ENCODE measurements at places on chromosomes 7 and 10.

DNA sequence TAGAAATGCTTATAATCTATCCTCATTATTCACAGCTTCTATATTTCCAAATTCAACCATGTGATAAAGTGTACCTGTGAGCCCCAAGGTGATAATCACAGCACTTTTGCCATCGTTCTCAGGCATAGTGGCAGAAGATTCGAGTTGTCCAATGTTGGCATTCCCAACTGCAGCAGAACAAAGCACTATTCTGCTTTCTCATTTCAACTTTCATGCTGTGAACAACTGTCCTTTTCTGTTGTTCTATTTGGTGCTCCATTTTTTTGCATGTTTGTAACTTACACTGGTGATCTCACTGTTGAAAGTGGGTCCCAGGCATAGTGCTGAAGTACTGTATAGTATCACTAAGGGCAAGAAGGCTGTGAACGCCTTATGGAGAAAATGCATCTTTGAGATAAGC, 438.2 kb downstream of the PAXIP1 start:
- no peak for DNase-seq

DNA sequence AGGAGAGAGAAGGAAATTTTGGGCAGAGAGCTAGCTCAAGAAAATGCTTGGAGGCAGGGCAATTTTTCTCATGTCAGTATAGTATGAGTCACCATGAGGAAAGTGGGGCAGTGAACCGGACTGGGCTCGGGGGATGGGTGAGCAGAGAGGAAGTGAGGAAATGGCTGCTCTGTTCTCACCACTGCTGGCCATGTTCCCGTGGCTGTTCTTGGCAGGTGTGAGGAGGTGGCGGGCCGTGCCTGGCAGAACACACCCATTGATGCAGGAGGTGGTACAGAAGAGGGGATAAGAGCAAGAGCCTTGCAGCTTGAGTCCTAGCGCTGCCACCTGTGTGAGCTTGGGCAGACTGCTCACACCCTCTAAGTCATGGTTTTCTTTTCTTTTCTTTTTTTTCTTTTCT, 304.4 kb upstream of the LYZL1 start:
- DNase-seq = peak; percentile 85

- no peak for DNase-seq
Observed at GRCh38 chr7:132608523-132608922, 32.3 kb upstream of the PLXNA4 start.

GRCh38 chr7:47546733-47547494, 35.0 kb downstream of the TNS3 start:
- DNase-seq = no peak

DNA sequence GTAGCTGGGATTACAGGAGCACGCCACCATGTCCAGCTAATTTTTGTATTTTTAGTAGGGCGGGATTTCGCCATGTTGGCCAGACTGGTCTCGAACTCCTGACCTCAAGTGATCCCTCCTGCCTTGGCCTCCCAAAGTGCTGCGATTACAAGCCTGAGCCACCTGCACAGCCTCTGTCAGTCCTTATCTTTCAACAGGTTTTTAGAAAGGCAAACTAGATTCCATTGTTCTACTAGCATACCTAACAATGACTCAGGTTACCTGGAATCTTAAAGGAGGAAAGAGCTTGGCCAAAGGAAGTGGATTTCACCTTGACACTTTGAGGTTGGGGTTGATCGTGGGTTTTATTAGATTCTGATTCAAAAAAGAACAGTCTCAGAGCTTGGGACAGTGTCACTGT, 3.2 kb downstream of the ABCC2 start:
- DNase-seq = no peak

- no peak for DNase-seq
Observed at GRCh38 chr10:90658791-90659190, 199.0 kb downstream of the HTR7 start.

DNA sequence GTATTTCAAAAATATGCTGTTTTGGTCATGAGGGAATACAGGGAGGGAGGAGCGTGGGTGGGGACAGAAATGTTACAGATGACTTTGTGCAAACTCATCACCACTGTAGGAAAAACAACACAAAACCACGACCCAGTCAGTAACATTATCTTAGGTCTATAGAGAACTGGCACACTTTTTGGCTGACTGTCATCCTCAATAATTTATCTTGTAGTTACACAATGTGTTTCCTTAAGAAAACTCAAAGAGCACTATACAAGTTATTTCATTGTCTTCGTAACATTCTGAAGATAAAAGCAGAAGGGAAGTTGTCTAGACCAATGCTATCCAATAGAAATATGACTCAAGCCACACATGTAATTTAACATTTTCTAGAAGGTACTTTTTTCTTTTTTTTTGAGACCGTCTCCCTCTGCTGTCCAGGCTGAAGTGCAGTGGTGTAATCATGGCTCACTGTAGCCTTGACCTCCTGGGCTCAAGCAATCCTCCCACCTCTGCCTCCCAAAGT, 16.9 kb upstream of the CDK14 start:
- peak; percentile 83 for DNase-seq

DNA sequence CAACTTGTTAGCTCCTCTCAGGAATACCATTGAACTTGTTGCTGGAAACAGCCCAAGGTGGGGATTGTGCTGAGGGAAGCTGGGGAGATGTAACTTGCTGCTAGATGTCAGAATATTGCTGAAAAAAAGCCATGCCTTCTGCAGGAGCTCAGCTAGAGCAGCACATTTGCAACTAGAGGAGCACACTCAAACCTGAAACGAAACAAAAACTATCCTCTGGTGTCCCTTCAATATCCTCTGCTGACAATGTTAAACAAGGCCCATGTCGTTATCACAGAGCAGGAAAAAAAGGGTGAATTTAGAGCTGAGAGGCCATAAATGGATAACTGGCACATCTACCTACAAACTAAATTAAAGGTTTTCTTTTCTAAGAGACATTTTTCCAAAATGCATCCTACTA, 53.7 kb upstream of the MACC1 start:
- DNase-seq = no peak

DNA sequence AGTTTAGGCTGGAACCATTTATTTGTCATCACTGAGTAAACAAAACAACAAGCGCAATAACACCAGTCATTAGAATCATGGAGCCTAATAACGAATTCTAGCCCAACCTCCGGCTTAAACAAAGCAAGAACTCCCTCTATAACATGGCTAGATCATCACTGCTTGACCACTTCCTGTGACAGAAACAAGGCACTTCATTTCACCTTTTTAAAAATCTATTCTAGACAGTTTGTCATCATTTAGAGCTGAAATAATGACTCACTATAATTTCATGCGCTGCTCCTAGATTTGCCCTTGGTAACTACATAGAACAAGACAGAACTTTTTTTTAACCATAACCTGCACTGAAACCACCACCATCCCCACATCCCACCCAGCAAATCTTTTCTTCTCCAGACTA, 81.3 kb downstream of the OSBPL3 start:
- peak; percentile 54 for DNase-seq

- no peak for DNase-seq
Observed at GRCh38 chr7:83439026-83439425, 209.9 kb downstream of the SEMA3E start.

DNA sequence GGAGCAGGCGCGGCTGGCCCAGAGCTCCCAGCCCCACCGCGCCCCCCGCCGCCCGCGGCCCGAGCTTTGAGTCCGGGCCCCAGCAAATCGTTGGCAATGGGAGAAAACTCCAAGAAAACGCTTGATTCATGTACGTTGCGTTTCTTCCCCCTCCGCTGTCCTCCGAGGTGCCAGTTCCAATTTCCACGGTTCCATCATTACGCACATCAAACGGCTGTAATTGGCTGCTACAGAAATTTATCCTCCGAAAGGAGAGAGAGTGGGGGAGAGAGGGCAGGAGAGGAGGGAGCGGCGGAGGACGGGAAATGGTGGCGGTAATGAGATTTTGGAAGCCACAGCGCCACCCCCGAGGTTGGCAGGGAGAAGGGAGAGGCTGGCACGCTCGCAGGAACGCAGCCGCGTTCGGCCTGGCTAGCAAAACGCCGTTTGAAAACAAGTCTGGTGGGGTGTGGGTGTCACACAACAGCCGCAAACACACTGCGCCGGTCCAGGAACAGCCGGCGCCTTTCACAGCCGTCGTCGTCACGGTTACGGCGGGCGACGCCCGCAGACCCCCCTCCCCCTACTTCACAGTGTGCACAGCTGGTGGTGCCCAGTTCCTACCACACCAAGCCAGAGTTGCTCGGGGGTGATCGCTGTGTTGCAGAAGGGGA, 57.5 kb downstream of the UNCX start:
- DNase-seq = peak; percentile 41

- no peak for DNase-seq
Observed at GRCh38 chr10:97590748-97591495, 1.4 kb downstream of the C10orf62 start.

DNA sequence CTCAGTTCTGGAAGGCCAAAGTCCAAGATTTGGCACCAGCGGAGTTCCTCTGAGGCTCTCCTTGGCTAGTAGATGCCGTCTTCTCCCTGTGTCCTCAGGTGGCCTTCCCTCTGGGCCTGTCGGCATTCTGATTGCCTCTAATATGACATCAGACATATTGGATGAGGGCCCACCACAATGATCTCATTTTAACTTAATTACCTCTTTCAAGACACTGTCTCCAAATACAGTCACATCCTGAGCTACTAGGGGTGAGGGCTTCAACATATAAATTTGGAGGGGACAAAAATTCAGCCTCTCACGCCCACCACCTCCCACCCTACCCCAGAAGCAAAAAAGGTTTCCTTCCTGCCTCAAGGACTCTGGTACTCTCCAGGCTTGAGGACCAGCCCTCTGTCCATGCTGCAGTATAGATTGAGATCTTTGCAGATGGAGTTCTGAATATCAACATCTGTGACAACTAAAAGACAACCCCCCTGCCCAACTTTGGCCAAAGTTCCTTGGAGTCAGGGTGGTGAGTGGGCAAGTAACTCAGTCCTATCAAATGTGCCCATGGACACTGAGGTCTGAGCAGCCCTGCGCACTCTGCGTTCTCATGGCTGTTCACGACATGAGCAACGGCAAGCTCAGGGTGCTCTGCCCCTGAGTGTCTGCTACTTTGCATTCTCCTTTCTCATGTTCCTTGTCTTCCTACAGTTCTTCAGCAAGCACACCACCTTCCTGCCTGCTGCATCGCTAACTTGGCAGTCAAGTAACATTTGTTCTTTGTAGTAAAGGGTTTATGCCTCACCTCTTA, 11.5 kb downstream of the TMEM176B start:
- no peak for DNase-seq

DNA sequence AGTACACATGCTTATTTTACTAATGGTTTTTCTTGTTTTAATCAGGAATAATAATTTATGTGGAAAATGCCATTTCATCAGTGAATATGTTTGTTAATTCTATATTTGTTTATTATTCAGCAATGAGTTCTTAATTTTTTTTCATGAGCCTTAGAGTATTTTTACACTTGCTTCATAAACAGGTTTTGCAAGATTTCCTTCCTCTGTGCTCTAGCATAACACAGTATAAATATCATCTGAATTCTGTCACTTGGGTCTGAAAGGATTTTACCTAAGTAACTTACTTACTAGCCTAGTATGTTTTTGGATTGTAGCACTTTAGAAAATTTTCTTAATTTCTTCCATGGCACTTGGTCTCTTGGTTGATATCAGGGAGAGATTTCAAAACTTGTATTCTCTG, 45.8 kb downstream of the GLCCI1 start:
- DNase-seq = no peak

DNA sequence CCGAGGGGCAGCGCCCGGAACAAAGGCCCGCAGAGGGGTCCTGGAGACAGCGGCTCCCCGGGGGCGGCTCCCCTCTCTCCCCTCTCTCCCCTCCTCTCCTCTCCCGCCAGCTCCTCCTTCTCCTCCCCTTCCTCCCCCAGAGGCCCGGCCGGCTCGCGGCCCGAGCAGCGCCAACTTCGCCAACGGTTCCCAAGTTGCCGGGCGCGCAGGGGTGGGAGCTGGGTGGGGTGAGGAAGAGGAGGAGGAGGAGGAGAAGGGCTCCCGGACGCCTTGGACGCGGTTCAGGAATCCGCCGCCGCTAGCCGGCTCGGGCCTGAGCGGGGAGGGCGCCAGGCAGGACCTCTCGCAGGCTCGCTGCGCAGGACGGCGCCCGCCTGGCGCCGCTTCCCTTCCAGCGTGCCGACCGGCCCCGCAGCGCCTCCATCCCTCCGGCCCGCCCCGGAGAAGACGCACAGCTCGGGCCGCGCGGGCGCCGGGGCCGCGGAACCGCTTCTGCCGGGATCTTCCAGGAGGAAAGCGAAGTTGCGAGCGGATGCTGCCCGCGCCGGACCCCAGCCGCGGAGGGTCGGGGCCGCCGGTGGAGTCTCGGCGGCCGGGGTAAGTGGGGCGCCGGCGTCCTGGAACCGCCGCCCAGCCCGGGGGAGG, at the start of gene CHST3:
Gene CHST3, plus strand, starts transcription at position 298 of the 645 bp plus-strand sequence. CDS start 41,448 bp downstream, outside the sequence.
- peak; percentile 69 for DNase-seq

- no peak for DNase-seq
Observed at GRCh38 chr10:99232360-99232999, 3.2 kb downstream of the HPSE2 start.

- no peak for DNase-seq
Observed at GRCh38 chr7:99621271-99621670, 4.5 kb downstream of the ZSCAN25 start.

- DNase-seq = peak; percentile 30
Observed at GRCh38 chr7:84196084-84196503, 1.5 kb upstream of the SEMA3A start.

DNA sequence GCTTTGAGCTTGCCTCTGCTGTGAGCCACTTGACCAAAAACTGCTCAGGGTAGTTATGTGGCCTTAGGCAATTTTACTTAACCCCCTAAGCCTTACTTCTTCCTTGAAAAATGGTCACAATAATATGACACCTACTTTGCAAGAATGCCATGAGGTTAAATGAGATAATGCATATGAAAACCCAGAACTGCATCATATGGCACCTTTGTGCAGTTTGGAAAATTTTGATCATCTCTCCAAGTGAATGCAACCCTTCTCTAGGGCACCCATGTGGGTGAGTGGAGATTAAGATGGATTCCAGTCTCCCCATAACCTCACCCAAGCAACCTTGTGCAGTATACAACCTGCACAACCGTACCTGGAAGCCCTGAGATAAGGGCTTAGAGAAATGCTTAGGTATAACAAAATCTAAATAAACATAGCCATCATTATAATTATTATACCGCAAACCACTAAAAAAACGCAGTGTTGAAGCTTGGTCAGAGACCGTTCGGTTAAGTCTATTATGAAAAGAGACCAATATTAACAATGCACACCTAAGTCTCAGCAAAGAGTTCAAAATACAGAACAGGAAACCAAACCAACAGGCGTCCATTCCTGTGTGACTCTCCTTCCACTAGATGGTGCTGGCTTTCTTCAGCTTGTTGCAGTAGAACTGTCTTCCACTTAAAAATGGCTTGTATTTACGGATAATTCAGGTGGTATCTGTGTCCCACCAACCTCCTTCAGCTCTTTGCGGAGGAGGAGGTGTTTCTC, 21.0 kb upstream of the ASB15 start:
- DNase-seq = peak; percentile 27

- no peak for DNase-seq
Observed at GRCh38 chr10:70479626-70480238, 1.2 kb downstream of the PALD1 start.

GRCh38 chr10:31153692-31154091, 122.0 kb upstream of the ZNF438 start:
- DNase-seq = no peak

DNA sequence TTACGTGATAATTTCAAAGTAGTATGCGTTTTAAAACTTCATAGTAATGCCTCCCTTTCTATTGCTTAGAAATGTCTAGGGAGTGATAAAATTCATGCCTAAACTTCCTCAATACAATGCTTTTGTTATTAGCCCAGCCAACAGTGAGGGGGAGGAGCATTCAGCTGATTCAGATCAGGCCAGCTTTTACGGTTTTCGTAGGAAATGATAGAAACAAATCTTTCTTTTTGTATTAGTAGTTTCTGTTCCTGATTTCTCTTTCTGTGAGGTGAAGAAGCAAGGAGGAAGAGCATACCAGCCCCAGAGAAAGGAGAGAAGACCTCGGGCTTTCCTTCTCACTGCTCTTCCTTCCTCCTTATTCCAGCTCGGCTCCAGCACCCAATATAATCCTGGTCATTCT, 35.2 kb upstream of the ITPRID1 start:
- no peak for DNase-seq
